NCI-H2107 (cell line): ENCODE measurements at places on chromosomes 1 and 21.

DNA sequence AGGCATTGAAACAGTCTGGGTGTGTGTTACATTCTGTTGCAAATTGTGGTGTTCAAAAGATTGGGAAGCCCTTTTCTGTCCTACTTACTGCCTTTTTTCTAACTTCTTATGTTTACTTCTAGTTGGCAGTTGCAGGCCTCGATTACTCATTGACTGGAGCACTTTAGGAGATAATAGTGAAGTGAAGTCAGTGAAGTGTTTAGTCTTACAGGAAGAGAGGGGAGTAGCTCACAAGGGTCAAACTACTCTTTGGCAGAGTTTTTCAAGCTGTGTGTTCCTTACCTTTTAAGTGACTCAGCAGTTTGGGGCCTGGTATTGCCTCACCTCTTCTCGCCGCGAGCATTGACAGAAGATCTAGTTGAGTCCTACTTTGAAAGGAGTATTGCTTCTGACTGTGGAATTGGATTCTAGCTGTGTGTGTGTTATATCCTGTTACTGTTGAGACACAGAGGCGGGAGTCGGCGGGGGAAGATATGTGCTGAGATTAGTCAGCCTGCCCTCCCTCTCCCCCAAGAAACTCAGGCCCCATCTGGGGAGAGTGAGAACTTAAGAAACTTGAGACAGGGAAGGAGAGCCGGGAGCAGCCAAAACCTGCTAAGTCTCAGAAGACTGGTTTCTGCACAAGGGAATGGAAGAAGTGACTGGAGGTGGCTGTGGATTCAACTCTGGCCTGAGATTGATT lies 19.3 kb downstream of the AHCYL1 start:
- DNase-seq, result peak; percentile 33

GRCh38 chr1:53468374-53468773 lies 9.2 kb downstream of the DMRTB1 start:
- no peak for DNase-seq

DNA sequence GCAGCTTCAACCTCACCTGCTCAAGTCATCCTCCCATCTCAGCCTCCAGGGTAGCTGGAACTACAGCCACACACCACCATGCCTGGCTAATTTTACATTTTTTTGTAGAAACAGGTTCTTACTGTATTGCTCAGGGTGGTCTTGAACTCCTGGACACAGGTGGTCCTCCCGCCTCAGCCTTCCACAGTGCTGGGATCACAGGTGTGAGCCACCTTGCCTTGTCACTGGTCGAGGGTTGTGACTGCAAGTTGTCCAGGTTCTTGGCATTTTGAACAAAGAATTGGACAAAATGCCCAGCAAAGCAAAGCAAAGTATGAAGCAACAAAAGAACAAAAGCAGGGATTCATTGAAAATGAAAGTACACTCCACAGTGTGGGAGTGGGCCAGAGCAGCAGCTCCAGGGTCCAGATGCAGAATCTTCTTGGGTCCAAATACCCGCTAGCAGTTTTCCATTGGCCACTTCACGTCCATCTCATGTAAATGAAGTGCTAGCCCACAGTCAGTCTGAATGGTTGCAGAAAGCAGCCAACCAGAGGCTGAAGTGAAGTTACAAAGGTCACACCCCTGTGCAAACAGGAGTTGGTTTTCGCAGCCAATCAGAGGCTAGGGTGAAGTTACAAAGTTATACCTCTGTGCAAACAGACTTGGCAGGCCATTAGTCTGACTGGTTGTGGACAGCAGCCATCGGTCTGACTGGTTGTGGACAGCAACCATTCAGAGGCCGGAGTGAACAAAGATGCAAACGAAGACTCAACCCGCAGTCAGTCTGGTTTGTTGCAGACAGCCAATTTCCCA lies 109.5 kb upstream of the KIF26B start:
- DNase-seq, result no peak

DNA sequence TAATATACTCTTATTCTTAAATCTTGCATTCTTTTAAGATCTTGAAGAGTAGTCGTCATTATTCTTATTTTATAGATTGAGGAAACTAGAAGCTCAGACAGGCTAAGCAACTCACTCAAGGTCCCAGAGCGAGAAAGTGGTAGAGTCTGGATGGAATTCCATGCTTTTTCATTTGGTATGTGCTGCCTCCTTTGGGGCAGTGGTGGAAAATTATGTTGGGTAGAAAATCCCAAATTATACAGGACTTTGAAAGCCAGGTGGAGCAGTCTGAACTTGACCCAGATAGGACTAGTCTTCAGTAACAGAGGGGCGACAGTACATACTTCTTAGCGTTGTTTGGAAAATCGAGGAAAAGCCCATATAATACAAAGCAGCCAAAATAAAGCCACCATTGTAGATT lies 205.6 kb downstream of the ATG4C start:
- DNase-seq, result no peak

DNA sequence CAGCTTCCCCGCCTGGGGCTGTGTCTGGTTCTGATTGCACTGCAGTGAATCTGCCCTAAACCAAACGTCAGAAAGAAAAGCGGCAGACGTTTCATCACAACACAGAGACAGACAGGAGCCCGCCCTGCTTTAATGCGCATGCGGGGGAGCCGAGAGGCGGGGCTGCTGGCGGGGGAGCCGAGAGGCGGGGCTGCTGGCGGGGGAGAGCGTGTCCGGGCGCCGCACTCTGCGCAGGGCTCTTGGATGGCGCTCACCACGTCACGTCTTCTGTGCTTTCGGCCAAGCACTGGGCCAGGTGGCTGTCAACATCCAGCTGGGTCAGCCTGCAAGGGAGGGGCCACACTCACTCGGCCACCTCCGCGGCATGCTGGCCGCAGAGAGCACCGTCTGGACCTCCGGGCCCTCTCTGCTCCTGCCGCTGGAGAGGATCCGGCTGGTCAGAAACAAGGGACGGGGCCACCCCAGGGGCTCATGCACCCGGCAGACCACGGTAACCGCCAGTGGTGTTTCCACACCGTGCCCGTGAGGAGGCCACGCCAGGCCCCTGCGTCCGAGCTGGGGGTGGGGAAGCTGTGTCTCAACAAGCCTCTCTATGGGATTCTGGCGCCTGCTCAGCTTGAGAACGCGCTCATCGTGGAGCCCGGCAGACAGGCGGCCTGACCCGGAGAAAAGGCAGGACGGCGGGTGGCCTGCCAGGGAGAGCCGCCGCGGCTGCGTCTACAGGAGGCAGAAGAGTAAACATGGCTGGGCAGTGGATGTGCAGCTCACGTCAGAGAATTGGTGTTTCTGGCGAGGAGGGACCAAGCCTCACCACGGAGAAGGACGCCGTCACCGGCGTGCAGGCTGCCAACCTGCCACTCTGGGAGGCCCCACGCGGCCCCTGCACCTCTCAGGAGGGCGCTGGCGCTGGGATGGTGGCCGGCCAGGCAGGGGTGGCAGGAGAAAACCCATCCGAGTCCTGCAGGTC lies 4.8 kb downstream of the FAAP20 start:
- DNase-seq, result peak; percentile 34

GRCh38 chr1:6658359-6659060 lies 33.8 kb downstream of the THAP3 start:
- no peak for DNase-seq

DNA sequence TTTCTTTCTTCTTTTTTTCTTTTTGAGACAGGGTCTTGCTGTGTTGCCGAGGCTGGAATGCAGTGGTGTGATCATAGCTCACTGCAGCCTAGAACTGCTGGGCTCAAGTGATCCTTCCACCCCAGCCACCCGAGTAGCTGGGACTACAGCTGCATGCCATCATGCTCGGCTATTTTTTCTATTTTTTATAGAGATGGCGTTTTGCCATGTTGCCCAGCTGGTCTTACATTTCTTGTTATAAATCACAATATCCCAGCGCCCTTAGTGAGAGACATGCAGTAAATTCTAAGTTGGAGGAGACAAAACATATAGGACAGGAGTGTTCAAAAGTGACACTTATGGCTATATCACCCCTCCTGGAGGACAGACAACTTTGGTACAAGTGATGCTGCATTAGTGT lies 31.3 kb upstream of the ACTN2 start:
- no peak for DNase-seq

GRCh38 chr1:156421939-156422601 lies 53.1 kb downstream of the RHBG start:
- DNase-seq, result no peak

DNA sequence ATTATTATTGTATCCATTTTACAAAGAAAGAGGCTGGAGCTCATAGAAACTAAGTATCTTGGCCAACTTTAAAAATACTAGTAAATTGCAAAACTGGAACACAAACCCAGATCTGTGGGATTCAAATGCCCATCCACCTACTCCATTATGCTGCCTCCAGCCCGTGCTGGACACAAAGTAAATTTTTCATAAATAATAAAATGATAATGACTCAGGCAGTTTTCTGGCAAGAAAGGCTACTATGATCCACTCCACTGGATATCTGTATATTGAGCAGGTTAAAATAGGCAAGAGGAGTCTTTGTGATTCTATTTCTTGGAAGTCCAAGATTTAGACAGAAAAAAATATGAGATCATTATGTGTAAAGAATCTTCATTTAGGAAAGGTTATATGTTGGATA lies 138.3 kb upstream of the DUSP10 start:
- DNase-seq, result no peak

DNA sequence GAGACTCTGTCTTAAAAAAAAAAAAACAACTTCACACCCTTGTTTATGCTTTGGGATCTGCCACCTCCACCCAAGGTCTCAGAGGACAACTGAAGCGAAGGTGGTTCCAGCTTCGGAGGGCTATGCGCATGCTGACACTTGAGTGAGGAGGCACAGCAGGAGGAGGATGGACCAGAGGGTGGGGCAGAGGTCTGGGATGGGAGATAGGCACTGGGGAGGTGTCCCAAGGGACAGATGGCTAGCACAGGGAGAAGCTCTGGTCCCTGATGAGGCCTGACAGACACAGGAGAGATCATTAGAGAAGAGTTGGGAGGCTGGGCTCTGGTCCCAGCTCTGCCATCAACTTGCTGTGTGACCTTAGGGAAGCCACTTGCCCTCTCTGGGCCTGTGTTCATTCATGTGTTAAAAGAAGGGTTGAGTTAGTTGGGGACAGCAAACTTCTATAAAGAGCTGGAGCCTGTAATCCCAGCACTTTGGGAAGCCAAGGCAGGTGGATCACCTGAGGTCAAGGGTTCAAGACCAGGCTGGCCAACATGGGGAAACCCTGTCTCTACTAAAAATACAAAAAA lies 16.8 kb downstream of the E2F2 start:
- no peak for DNase-seq

DNA sequence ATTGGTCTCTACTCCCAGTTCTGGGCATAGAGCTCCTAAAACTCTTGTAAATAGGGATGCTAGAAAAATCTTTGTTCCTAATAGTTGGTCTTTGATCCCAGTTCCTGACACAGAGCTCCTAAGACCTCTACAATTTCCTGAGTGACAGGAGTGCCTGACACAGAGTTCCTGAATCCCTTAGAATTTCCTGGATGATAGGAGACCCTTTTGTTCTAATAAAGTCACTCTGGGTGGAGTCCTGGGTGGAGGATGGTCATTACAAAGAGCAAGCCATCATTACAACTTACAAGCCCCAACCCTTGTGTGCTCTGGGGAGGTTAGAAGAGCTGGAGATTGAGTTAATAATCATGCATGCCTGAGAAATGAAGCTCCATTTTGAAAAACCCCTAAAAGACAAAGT lies 58.4 kb downstream of the ZZZ3 start:
- no peak for DNase-seq

DNA sequence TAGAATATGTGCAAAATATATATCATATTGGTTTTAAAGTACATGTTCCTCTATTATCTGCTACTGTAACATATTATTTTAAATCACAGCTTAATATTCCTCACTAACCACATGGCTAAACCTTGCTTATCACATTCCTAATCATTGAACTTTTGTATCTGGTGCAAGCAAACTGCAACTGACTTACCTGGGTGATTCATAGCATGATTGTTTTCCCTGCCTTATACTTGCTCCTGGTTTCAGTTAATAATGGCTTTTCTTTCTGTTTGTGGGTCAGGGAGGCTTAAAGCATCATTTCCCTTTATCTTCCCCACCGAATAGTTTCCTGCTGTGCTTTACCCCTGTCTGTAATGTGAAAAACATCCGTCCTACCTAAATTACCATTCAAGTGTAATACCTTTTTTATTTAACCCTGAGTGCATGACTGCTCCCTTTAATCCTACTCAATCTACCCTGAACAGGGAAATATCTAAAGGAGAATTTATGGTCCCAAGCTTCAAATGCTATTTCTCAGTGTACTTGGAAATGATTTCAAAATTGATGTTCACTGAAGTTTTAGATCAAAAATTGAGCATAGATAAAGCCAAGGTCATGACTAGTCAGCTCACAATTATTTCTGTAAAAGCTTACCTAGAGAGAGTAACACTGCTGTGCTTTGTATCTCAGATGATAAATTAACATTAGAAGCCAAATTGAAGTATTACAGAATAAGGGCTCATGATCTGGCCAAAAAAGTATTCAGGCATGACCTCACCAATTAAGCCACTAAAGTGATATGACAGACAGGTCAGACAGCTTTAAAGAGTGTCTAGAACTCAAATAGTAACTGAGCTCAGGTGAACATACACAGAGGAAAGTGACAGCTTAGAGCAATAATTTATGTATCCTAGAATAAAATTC lies 507.1 kb downstream of the BRINP3 start:
- DNase-seq, result no peak

- DNase-seq, result no peak
Measured at GRCh38 chr1:41427122-41427913, 57.2 kb downstream of the EDN2 start.

DNA sequence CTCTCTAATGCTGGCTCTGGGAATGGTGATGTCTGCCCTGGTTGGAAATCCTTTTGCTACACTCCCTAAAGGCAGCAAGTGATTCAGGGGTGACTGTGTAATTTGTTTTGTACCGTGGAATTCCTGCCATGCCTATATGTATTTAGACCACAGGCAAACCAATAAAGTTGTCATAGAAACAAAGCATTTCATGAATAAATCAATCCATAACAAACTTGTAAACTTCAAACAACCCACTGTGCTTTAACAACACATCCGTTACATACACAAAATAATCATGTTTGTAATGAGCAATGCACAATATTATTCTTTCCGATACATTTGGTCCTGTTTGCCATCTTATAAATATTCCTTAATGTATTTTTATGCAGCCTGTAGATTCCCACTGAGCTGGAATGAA lies 330.3 kb upstream of the SNX7 start:
- DNase-seq, result no peak

GRCh38 chr1:109873278-109874175 lies 37.1 kb upstream of the CSF1 start:
- DNase-seq, result no peak

GRCh38 chr1:190303501-190303900 lies 174.2 kb downstream of the BRINP3 start:
- no peak for DNase-seq
